Stimulated activated CD4-positive, alpha-beta T cell treated with anti-CD3 and anti-CD28 coated beads, Interleukin-1b, Interleukin-23, amount 100 ng/mL, for 4 hours (primary cell): ENCODE measurements at places on chromosomes 2 and 18.

- DNase-seq, result no peak
Observed at GRCh38 chr2:218017211-218018053, 14.6 kb upstream of the TNS1 start.

- DNase-seq, result no peak
Observed at GRCh38 chr18:4146797-4147196, 308.3 kb downstream of the DLGAP1 start.

DNA sequence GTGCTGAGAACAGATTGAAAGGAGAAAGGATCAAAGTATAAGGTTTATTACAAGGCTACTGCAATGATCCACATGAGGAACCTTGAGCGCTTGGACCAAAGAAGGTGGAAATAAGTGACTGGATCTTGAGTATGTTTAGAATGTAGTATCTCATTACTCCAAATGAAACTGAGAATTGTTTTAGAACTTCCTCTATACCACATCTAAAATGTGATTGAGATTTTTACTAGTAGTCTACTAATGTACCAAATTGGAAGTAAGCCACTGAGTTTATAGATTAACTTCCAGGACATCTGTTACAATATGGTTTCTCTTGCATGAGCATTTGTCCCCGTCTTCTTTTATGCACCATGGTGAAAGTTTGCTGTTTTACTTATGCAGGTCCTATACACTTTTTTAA lies 300.5 kb downstream of the SUCLG1 start:
- DNase-seq, result no peak

DNA sequence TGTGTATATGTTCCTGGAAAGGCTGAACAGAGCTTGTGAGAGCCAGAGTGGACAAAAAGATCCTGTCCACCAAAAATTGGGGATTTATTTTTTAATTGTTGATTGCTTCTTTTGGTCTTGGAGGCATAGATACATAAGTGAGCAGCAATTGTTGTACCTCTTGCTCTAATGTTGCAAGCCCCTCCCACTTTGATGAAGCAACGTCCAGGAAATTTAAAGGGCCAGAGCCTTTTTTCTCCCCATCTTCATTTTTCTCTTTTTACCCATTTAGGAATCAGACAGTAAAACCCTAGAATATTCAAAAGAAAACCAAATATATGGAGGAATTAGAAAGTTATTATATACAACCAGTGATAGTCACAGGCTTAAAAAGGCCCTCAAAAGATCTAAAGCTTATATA lies 871.8 kb upstream of the NRXN1 start:
- no peak for DNase-seq

DNA sequence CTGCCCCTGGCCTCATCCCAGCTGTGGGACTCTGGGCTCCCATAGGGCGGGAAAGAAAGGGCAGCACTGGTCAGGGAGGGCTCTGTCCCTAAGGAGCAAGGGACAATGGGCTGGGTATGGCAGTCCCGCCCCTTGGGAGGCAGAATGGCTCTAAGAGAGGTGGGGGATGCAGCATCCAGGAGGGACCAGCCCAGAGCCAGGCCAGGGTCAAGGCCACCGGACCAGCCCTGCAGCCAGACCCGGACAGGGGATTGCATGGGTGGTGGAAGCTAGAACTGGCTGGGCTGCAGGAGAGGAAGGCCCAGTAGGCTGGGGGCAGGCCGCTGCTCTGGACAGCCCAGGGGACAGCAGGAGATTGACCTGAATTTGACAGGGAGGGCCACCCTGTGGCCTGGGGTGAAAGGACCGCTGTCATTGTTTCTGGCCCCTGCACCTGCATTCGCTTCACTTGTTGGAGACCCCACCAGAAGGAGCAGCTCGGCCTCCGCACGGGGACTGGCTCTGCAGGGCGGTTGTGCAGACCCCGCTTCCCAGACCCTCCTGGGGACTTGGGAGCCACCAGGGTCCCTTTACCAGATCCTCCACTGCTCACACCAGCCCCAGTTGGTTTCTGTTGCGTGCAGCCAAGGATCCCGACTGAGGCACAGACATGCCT lies 14.6 kb downstream of the RAMP1 start:
- no peak for DNase-seq
